ENCODE measurements at places on chromosomes 5 and 9. TPM values are rescaled to one million over a fixed set of nuclear protein-coding genes. Genes with fewer than 3 reads are reported as not detected.

ROPN1L gene
- not detected for total RNA-seq

SHROOM1 gene
- total RNA-seq, result 3.6 TPM

SHB gene
- total RNA-seq, result 15.0 TPM

NEUROG1 gene
- total RNA-seq, result not detected

DNA sequence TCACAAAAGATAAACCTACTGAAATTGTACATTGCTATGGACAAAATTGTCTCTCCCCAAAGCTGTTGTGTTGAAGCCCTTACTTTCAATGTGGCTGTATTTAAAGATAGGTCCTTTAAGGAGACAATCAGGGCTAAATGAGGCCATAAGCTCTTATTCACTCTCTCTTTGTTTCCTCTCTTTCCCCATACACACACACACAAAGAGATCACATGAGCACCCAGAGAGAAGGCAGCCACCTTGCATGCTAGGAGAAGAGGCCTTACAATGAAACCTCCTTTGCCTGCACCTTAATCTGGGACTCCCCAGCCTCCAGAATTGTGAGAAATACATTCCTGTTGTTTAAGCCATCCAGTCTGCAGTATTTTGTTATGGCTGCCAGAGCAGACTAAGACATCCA lies 1295.6 kb upstream of the CDH6 start:
- DNase-seq, result no peak

DNA sequence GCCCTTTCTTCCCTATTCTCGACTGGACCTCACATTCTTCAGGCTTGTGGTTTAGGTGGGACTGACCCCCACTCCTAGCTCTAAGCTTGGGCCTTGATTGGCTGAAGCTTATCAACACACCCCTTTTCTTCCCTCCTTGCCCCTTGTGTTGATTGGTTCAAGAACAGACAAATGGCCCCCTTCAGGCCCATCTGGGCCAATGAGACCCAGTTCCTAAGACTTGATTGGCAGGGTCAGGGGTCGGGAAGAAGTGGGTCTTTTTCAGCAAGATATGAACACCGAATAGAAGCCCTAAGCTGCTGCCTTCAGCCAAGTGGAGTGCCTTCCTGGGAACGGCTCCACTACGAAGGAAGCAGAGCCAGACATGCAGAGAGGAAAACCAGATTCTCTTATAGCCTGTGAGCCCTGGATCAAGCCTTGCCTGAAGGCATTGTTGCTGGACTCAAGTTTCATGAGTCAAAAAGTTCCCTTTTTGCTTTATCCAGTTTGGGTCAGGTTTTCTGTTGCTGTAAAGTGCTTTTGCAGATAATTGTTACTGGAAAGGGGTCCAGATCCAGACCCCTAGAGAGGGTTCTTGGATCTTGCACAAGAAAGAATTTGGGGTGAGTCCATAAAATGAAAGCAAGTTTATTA lies 22.4 kb upstream of the NCS1 start:
- DNase-seq, result peak; percentile 7

DNA sequence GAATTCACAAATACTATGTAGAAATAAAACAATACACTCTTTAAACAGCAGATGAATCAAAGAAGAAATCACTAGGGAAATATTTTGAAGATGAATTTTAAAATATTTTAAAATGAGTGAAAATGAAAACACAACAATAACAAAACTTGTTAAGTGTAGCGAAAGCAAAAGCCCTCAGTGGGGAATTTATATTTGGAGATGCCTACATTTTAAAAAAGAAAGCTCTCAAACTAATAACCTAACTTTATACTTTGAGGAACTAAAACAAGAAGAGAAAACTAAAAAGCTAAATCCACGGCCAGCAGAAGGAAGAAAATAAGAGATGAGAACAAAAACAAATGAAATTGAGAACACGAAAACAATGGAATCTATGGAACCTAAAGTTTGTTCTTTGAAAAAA lies 22.7 kb downstream of the SPDL1 start:
- no peak for DNase-seq
